CD4-positive, alpha-beta T cell treated with Interleukin-6 for 4 hours (primary cell): ENCODE measurements at places on chromosomes 7 and 10.

DNA sequence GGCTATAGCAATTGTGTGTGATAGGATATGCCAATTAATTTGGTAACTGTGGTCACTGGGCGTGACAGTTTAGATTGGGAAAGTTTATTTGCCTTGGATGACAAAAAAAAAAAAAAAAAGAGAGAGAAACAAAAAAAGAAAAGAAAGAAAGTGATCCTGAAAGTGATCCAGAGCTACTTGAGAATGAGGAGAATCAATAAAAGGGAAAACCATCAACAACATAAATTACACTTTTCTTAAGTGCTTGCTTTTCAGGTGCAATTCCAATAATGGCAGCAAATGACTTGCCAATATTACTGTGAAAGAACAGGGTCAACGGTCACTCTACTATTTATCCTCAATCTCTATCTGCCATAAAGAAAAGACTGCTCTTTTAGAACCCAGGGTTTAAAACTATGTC is 191.8 kb upstream of the SEMA3C start:
- DNase-seq = no peak

DNA sequence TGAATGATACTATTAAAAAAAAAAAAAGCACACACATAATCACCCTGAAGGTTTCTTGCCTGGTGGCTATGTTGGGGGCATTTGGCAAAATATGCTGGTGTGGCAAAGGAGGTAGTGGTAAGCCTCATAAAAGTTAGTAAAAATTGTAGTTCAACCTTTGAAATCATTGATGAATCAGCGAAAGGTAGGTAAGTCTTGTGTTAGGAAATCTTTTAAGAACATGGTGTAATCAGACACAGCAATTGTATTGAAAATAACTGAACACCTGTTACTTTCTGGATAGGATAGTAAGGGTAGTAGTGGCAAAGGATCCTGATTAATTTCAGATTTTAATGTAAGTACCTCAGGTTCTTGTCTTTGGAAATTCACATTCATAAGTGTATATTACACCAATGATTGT is 40.9 kb downstream of the CALML5 start:
- DNase-seq = no peak

DNA sequence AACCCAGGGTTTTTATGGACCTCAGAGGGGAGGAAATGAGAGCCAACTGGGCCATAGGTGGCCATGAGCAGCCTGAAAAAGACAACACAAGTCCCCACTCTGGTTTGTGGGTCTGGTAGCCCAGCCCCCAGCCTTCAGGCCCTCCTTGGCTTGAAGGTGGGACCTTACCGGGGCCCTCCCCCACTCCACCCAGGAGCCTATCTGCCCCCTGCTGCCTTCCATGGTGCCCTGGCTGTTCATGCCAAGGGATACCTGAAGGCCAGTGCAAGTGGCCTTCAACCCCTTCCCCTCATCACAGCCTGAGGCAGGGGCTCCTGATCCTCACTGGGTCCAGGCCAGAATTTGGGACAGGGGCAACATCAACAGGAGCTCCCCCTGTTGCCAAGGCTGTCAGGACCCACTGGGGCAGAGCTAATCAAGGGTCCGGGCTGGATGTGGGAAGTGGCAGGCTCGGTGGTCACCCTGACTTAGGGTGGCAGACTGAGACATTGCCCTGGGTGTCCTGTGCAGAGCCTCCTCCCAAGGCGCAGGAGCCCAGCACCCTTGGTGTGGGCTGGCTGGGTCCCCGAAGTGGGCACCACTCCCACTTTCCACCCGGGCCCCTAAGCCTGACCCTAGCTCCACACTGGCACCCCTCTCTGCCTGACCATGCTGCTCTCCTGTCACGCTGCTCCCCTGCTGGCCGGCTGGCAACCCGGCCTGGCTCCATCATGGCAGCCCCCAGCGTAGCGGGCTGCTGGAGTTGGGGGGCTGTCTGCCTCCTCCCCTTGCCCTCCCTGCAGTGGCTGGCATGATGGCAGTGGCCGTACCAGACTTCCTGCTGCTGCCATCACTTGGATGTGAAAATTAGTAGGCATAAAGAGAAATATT is 6.4 kb downstream of the WDFY4 start:
- no peak for DNase-seq

DNA sequence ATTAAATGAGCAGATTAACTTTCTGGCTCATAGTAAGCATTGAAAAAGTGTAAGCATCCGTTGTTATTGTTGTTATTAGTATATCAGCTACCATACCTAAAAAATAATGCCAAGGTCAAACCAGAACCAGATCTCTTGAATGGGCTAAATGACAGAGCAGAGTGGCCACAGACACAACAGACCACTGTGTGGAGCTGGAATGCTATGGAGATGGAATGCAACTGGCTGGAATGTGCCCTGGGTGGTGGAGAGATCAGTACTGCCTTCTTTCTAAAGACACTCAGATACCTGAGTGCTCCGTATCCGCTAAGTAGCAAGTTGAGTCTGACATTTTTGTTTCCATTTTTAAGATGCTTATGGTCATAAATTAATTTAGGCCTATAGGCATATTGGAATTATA is 20.5 kb upstream of the DNAJB12 start:
- DNase-seq = no peak
